ENCODE measurements at places on chromosomes 7 and 10.

DNA sequence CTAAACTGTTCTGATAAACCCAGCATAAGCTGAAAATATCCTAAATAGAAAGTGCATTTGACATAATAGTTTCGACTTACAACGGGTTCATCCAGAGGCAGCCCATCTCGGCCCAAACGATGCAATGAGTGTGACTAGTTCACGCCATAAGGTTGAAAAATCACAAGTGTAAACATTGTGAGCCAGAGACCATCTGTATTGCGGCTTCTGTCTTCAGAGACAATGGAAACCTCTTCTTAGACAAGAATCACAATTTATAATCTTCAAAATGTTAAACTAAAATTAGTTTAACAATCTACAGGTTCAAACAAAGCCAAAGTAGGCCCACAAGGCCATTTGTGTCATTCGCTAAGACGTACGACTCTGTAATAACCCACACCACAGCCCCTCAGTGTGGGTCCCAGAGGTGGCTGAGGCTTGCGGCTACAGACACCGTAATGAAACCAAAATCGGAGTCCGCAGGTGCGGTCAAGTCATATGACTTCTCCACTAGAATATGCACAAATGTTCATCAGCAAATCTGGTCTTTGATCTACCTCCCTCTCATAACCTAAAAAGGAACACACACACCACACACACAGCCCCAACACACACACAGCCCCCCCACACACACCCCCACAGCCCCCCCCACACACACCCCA is 81.8 kb downstream of the DIP2C start:
- DNase-seq: no peak

- DNase-seq: peak; percentile 8
Measured at GRCh38 chr10:124532106-124532641, 70.6 kb downstream of the LHPP start.

DNA sequence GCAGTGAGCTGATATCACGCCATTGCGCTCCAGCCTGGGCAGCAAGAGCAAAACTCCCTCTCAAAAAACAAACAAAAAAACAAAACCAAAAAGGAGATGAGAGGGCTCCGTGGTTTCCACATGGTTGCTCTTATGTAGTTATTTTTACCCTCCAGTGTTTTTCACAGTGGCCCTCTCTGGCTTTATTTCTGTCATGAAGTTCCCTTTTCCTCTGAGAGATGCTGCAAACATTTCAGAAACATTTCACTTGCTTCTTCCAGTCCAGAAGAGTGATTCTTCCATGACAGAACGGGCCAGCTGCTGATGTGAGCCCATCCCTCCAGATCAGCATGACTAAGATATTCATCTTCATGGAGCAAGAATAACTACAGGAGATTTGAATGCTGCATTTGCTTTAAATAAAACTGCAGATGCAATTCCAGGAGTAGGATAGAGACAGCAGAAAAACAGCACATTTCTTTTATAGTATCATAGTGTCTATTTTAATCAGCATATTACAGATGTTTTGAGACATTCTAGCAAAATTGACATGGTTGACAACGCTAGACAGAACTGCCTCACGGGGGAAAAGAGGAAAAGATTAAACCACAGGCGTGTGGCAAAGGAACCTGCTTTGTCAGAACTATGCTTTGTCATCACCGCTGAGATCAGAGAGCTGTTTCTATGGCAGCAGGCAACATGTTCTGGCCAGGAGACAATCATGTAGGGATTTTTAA is 40.3 kb downstream of the NRCAM start:
- DNase-seq: no peak

- DNase-seq: no peak
Measured at GRCh38 chr7:129831424-129832058, 121.2 kb downstream of the UBE2H start.

DNA sequence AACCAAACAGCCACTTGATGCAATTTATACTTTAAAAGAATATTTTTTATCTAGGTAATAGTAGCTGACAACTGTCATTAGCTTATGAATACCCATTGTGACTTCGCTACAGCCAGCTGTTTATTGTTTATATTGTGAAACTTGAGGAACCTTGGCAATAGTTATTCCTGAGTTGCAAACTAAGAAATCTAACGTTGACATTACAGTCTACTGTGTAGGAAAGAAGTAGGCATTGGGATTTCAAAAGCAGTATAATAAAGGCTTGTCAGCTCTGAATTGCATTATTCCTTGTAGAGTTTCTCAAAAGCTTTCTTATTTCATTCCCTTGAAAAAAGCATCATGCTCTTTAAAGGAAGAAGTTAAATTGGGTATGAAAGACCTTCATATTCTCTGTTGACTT is 42.7 kb upstream of the OIT3 start:
- DNase-seq: no peak
